A549 (cell line): ENCODE measurements at places on chromosomes 16 and 17.

DNA sequence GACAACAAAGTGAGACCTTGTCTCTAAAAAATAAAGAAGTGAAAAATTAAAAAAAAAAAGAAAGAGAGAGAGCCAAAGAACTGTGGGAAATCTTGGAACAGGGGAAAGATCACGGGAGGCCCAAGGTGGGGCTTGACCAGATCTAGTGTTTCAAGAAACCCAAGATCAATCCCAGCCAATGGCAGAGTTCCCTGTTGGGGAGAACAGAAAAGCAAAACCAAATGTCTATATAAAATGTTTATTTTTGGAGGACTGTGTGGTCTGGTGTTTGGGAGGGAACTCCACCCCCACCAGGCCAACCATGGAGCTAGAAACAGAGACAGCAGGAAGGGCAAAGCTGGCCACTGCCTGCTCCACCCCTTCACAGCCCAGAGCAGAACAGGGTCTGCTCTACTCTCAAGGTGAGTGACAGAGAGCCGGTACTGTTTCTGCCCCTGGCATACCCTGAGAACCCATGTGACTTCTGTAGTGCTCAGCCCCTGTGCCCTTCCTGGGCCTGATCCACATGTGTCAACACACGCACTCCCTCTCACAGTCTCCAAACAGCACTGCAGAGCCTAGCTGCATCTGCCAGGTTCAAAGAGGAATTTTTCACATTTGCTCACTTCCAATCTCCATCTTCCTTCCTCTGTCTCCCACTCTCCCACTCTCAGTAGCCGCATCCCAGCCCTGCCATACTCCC lies 3.7 kb downstream of the TMEM101 start:
- no peak for DNase-seq

DNA sequence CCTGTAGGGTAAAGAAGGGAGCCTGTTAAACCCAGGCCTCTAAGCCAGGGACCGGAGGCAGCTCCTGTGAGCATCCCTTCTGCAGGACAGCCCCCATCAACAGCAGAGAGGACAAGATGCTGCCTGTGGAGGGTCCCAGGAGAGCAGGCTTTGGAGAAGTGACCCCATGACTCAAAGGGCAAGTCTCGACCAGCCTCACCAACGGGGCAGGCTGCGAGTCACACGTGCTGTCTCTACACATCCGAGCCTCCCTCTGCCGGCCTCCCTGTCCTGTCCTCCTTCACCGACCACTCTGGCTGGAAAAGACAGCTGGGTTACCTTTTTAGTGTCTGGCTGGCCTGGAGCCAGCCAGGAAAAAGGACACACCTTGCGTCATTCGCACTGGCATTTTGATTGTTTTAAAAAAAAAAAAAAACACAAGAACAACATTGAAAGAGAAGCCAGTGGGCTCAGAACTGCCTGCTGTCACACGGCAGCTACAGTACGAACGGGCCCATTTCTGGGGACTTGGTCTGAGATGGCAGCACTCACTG lies 74.5 kb upstream of the RCVRN start:
- DNase-seq: peak; percentile 51

DNA sequence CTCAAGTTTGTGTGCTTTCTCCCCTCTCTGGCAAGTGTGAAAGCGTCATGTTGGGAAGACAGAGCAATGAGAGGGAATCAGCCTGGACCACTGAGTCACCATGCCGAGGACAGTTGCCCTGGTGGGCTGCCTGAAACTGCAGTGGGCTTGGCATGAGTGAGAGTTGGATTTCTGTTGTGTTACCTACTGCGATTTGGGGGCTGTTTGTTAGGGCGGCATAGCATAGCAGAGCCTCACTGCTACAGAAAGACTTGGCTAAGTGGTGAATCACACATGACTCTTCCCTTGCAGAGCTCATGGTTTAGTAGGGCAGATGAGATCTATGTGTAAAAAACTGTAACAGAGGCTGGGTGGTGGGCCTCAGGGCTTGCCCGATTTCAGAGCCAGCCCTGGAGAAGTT lies 324.6 kb downstream of the C16orf95 start:
- DNase-seq: no peak

DNA sequence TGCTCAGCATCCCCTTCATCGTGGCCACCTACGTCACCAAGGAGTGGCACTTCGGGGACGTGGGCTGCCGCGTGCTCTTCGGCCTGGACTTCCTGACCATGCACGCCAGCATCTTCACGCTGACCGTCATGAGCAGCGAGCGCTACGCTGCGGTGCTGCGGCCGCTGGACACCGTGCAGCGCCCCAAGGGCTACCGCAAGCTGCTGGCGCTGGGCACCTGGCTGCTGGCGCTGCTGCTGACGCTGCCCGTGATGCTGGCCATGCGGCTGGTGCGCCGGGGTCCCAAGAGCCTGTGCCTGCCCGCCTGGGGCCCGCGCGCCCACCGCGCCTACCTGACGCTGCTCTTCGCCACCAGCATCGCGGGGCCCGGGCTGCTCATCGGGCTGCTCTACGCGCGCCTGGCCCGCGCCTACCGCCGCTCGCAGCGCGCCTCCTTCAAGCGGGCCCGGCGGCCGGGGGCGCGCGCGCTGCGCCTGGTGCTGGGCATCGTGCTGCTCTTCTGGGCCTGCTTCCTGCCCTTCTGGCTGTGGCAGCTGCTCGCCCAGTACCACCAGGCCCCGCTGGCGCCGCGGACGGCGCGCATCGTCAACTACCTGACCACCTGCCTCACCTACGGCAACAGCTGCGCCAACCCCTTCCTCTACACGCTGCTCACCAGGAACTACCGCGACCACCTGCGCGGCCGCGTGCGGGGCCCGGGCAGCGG lies 3.2 kb downstream of the UTS2R start:
- no peak for DNase-seq

GRCh38 chr17:56478836-56479447 lies 114.6 kb upstream of the NOG start:
- peak; percentile 25 for DNase-seq

DNA sequence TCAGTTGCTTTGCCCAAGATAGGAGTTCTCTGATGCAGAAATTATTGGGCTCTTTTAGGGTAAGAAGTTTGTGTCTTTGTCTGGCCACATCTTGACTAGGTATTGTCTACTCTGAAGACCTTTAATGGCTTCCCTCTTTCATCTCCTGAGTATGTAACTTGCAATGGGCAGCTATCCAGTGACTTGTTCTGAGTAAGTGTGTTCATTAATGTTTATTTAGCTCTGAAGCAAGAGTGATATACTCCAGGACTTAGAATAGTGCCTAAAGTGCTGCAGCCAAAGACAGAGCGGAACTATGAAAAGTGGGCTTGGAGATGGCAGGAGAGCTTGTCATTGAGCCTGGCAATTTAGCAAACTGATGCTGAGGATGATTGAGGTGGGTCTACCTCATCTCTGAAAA lies 8.8 kb upstream of the TANGO6 start:
- no peak for DNase-seq

- no peak for DNase-seq
Observed at GRCh38 chr16:67156143-67156844, 3.4 kb downstream of the TRADD start.

- DNase-seq: no peak
Observed at GRCh38 chr17:18224387-18225120, 881 bp upstream of the LLGL1 start.

DNA sequence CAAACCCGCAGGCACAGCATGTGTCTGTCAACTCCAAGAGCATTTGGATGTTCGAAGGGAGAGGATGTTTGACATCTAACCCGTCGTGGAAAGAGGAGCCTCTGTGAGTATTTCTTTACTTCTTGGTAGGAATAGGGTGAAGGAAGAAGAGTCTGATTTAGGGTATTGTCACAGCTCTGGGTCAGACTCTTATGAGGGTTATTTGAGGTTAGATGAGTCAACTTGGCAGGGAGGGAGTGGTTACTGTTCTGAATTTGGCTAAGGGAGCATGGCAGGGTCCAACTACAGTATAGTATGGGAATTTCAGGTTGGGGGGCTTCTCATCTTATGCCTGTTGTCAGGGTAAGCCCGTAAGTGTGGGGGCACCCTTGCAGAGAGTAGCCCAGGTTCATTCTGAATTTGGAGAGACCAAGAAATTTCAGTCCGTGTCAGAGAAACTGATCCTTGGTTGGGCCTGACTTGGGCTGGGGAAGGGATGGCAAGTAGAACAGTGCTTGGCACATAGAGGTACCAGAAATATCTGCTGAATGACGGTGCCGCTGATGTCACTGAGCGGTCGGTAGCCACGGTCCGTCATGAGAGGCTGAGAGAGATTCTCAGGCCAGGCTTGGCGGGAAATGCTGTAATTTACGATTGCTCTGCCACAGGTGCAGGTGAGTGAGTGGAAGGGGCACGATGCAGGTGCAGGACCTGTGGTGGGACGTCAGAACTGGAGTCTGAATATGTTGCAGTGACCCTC lies 43.2 kb downstream of the MYH3 start:
- no peak for DNase-seq

DNA sequence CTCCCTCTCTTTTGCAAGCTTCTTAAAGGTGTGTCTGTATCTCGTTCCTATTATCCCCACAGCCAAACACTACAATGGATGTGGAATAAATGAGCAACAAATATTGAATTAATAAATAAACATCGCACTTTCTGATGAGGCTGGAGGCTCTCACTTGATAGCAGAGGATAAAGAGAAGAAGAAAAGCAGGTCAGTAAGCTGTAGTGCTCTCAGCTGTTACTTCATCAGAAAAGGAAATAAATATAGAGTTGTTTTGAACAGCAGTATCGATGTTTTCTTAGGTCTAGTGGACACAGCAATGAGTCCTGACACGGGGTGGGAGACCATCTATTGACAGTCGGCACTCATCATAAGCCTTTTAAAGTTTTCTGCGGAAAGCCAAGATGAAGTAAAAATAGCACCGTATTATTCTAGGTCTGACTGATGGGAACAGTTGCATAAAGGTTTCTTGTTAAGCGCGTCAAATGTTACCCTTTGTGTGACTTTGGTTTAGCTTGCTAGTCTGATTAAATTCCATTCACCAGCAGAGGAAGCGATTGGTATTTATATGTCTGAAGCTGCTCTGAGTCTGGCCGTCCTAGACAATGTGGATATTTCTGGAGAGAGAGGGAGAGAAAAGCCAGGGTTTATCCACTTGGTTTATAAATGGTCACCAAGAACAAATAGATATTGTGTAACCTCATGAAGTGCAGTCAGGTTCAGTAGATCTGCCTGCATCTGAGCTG lies 646.1 kb downstream of the CDH11 start:
- DNase-seq: no peak

DNA sequence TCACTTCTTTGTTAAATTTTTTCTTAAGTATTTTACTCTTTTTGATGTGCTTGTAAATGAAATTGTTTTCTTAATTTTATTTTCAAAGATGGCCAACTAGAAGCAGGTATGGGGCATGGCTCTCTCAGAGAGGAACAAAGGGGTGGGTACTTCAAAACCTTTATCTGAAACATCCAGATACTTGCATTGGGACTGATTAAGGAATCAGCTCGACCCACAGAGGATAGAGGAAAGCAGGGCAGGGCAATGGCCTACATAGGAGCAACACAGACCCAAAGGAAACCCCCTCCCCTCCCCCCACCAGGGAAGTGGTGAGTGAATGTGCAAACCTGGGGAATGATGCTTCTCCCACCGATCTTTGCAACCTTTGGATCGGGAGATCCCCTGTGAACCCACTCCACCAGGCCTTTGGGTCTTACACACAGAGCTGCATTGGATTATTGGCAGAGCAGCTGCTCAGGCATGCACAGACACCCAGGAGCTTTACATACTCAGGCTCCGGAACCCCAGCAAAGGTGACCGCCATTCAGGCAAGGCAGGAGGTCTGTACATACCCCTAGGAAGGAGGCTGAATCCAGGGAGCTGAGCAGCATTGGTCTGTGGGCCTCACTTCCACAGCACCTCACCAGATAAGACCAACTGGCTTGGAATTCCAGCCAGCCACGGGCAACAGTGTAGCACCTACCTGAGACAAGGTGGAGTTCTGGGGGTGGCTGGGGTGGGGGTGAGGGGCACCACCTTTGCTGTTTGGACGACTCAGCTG lies 3.0 kb upstream of the CCR7 start:
- DNase-seq: no peak

- no peak for DNase-seq
Observed at GRCh38 chr17:79382313-79382712, 228.5 kb downstream of the RBFOX3 start.

DNA sequence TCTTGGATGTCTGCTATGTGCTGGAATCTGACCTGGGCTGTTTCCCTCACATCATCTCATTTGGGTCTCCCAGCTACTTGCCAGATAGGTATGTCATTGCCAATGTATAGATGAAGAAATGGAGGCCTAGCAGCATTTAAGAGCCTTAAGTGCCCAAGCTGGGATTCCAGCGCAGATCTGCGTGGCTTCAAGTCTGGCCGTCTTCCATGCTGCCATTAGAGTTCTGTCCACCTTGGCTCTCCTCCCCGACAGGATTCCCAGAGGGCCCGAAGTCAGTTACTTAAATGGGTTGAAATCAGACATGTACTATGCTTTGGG lies 33.0 kb upstream of the CCR7 start:
- no peak for DNase-seq
